A549 (cell line): ENCODE measurements at places on chromosomes 12 and 14.

DNA sequence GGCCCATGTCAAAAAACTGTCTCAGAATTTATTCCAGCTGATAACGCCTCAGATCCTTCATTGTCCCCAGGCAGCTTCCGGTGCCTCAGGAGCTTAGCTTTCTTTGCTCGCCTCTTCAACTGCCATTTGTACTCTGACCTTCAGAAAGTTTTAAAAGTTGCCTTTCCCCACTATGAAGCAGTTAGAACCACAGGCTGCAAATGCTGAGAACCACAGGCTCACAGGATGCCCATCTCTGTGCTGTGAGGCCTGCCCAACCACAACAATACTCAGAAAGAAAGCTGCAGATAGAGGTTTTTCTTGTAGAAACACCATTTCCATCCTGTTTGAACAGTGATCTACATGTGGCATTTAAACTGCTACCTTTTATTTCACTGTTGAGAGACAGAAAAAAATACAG lies 131.1 kb downstream of the PRKCH start:
- no peak for DNase-seq

GRCh38 chr14:33799705-33800570 lies 150.9 kb downstream of the EGLN3 start:
- DNase-seq, result no peak

DNA sequence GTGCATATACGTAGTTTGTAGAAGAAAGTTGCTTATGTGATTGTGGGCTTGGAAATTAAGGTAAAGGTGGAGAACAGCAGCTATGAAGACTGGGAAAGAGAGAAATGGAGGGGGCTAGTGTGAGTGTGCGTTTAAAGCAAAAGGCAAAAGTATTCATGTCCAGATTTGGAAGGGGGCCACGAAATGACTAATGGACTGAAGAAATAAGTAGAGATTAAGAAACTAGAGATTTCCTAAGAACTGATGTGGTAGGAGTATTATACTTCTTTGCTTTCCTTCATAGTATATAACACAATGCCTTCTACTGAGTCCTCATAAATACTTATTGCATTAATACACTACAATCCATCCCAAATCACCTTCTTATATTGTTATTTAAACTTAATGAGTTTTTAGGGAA lies 298.6 kb upstream of the NOVA1 start:
- no peak for DNase-seq

DNA sequence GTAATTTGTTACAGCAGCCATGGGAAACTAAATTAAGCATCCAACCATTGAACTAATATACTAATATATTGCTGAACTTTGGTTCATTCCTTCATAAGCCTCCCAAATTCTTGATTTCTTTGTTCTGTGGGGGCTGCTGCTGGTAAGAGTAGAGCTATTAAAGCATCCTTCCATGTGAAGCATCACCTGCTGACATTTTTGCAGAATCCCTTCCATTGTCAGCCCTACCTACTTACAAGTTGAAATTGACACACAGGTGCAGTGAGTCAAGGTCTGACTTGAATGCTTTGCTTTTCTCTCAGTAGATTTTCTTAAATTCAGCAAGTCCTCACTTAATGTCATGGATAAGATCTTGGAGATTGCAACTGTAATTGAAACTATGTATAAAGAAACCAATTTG lies 474.4 kb downstream of the APAF1 start:
- no peak for DNase-seq

DNA sequence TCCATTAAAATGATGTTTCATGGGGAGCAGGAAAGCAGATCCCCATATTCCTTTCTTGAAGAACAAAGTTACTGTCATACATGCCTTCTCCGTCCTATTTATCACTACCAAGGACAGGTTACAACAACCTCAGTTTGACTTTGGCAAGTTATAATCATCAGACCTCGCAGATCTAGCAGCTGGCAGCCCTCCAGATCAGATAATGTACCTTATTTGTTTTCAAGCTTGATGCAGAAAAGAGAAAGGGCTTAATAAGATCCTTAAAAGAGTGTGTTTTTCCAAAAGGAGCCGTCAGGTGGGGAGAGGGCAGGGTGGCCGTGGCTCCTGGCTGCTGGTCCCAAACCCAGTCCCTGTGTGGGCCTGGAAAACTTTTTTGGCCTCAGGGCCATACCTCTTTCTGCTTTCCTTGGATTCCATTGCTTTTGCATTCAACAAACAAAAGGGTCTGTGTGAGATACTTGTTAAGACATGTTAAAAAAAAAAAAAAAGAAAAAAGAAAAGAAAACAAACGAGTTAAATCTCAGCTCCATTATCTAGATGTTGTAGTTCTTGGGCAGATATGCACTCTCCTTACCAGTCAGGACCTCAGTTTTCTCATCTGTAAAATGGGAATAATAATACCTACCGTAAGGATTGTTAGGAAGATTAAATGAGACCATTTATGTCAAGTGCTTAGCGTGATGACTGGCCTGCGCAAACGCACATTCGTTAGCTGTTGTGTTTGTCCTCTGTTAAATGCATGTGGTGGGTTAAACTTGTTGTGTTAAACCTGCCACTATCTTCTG lies 64.6 kb downstream of the B4GALNT3 start:
- DNase-seq, result no peak
